ENCODE measurements at places on chromosomes 6 and 20.

DNA sequence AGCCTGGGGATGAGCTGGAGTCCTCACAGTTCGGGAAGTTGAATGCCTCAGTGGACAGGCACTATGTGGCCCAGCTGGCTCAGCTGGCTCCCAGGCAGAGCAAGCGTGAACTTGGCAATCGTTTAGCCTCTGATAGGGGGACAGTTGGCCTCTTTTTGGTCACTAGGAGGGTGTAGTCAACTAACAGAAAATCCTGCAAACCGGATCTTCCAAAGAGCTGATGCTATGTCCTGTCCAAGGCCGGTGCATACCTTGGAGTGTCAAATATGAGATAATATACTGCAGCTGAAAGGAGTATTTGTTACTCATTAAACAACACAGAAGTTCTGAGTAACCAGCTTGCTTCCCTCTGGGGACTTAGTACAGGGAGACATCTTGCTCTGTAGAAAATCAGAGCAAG is 126.2 kb upstream of the EXOC2 start:
- no peak for DNase-seq

DNA sequence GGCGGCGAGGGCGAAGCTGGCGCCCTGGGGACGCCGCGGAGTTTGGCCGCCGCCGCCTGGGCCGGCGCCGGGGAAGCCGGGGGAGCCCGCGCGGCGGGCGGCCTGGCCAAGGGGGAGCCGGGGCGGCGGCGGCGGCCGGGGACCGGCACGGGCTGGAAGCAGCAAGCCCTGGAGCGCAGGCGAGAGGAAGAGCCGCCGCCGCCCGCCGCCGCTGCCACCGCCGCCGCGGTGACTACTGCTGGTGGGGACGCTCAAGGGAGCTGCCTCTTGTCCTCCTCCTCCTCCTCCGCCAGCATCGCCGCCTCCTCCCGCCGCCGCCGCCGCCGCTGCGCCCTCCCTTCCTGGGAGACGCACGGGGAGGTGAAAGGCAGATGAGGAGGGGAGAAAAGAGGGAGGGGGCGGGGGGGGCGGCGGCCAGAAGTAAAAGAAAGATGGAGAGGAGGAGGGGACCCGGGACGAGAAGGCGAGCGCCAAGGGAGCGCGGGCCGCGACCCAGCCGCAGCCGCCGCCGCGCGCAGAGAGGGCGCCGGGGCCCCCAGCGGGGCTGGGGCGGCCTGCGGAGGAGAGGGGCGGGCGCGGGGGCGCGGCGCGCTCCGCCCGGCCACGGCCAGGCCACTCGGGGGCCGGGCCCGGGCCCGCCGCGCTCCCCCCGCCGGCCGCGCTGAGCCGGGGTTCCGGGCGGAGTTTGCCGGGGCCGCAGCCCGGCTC is 846 bp downstream of the PDE10A start:
- no peak for DNase-seq

DNA sequence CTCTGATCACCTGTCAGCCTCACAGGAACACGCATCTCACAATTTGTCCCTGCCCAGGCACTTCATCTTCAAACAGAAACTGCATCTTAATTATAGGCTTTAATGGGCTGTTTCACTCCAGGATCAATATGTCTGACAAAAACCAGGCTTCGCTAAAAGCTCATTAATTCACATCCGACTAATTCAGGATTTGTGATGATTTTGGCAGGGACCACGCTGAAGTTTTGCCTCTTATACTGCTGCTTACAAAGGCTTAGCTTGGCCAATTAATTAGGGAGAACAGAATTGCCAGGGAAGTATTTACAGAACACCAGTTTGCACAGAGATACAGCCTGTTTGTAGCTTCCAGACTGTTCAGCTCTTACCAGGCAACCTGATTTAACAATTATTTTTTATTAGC is 541.0 kb upstream of the SPTLC3 start:
- no peak for DNase-seq

GRCh38 chr20:25038591-25039015 is 19.3 kb downstream of the ACSS1 start:
- DNase-seq: no peak

Data from AML-193 (cell line).